ENCODE measurements at places on chromosomes 7 and 10. TPM values are rescaled to one million over a fixed set of nuclear protein-coding genes. Genes with fewer than 3 reads are reported as not detected.

GRCh38 chr10:60351191-60351853 is 38.4 kb downstream of the ANK3 start:
- DNase-seq, result no peak
- H3K36me3 ChIP-seq, result no peaks in the 10 kb centered on the region
- H3K27ac ChIP-seq, result peak overlapping the region; percentile 10
- H3K27me3 ChIP-seq, result no peaks in the 10 kb centered on the region
- peaks cover 34% of the 10 kb centered on the region for H3K4me1 ChIP-seq

- H3K27me3 ChIP-seq, result peaks cover 57% of the 10 kb centered on the region
- no peak overlapping the region for H3K4me3 ChIP-seq
- H3K27ac ChIP-seq, result no peak overlapping the region
- DNase-seq, result no peak
- no peaks in the 10 kb centered on the region for H3K36me3 ChIP-seq
Measured at GRCh38 chr7:151307536-151307935, 34.1 kb upstream of the NUB1 start.

GRCh38 chr10:26314265-26315013 is 97.9 kb downstream of the GAD2 start:
- H3K4me3 ChIP-seq, result no peak overlapping the region
- H3K36me3 ChIP-seq, result no peaks in the 10 kb centered on the region
- H3K27me3 ChIP-seq, result peaks cover 11% of the 10 kb centered on the region
- H3K4me1 ChIP-seq, result no peaks in the 10 kb centered on the region
- DNase-seq, result no peak
- H3K27ac ChIP-seq, result no peak overlapping the region

- peaks cover 25% of the 10 kb centered on the region for H3K36me3 ChIP-seq
- no peak overlapping the region for H3K27ac ChIP-seq
- no peak for DNase-seq
Measured at GRCh38 chr10:127278001-127278400, 81.6 kb upstream of the INSYN2A start.

HILPDA gene
- 7.9 TPM for total RNA-seq

DNA sequence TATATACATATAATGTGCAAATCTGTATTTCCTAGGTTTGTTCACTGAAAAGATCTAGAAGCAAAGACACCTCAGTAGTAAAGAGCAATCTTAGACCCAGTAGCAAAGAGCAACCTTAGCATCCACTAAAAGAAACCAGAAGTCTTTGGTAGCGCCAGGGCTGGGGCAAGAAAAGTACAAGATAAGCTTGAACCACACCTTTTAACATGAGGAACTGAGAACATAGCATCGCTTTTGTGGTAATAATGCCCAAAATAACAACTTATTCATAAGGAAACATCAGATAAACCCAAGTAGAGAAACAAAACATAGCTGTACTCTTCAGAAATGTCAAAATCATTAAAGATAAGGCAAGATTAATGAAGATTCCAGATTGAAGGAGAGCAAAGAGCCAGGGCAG is 173.4 kb downstream of the IMMP2L start:
- H3K27me3 ChIP-seq, result no peaks in the 10 kb centered on the region
- DNase-seq, result no peak
- peaks cover 23% of the 10 kb centered on the region for H3K4me1 ChIP-seq
- no peaks in the 10 kb centered on the region for H3K36me3 ChIP-seq

DNA sequence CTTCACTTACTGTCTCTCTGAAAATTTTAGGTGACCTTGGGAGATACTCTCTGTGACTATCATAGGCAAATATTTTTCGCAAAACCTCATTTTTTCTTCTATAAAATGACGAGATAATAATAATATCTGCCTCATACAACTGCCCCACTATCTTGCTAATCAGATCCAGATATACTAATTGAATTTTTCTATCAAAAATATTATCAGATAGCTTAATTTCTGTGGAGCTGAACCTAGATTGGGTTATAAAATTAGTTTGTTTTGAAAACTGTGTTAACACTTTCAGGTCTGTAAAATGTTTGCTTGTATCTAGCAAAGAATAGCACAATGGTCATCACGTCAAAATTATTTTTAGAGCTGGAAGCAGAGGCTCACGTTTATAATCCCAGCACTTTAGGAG is 486.7 kb upstream of the LRRN3 start:
- H3K4me3 ChIP-seq, result no peak overlapping the region
- H3K27ac ChIP-seq, result no peak overlapping the region
- H3K4me1 ChIP-seq, result no peaks in the 10 kb centered on the region
- no peaks in the 10 kb centered on the region for H3K27me3 ChIP-seq
- no peak for DNase-seq
- no peaks in the 10 kb centered on the region for H3K36me3 ChIP-seq

DNA sequence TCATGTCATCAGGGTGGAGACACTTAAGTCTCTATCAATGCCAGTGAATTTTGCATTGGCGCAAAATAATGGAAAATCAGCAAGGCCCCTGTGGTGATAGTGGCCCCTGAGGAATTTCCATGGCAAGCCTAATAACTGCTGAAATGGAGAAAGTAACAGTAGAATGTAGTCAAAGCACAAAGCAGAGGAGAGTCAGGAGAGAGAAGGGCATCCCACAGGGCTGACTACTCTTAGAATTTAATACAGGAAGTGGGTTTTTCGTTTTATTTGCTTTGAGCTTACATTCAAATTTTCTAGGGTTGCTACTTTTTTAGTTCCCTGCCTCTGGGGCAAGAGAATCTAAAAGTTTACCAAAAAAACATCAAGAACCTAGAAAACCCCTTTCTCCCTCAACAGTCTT is 39.0 kb downstream of the BZW2 start:
- H3K4me3 ChIP-seq, result no peak overlapping the region
- H3K27me3 ChIP-seq, result no peaks in the 10 kb centered on the region
- no peak for DNase-seq

GRCh38 chr7:135792866-135793265 is 44.3 kb upstream of the FAM180A start:
- H3K4me3 ChIP-seq, result no peak overlapping the region
- H3K27ac ChIP-seq, result no peak overlapping the region
- no peaks in the 10 kb centered on the region for H3K27me3 ChIP-seq
- no peak for DNase-seq

- H3K27ac ChIP-seq, result no peak overlapping the region
- H3K4me3 ChIP-seq, result no peak overlapping the region
- no peaks in the 10 kb centered on the region for H3K36me3 ChIP-seq
- H3K27me3 ChIP-seq, result no peaks in the 10 kb centered on the region
- no peak for DNase-seq
Measured at GRCh38 chr7:76372984-76373833, 14.4 kb upstream of the YWHAG start.

DNA sequence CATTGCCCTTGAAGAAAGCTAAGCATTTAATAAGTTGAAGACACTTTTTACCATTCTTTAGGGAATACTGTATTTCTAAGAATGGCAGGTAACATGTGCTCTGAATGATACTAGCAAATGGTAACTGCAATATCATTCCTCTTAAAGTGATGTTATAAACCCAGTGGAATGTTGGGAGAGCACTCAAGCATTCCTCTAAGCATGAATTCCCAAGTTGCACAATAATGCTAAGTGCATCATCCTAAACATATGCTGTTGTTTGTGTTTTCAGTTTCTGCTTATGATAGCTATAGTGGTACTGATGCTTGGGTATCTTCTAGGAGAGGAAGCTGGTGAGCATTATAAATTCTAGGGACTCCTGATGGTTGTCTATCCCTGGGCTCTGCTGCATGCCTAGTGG is 673.9 kb downstream of the PHTF2 start:
- H3K36me3 ChIP-seq, result no peaks in the 10 kb centered on the region

DNA sequence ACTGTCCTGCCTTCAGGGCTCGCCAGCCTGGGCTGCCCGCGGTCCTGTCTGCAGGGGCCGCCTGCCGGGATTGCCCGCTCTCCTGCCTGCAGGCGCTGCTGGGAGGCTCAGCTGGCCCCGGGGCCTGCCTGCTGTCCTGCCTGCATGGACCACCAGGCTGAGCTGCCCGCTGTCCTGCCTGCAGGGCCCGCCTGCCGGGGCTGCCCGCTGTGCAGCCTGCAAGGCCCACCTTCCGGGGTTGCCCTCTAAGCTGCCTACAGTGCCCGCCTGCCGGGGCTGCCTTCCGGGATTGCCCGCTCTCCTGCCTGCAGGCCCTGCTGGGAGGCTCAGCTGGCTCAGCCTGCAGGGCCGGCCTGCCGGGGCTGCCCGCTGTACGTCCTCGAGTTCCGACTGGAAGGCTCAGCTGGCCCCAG is 164.4 kb downstream of the GLRX3 start:
- H3K27me3 ChIP-seq, result no peaks in the 10 kb centered on the region
- H3K4me3 ChIP-seq, result peak overlapping the region; percentile 82
- H3K36me3 ChIP-seq, result peaks cover 5% of the 10 kb centered on the region
- peak overlapping the region; percentile 91 for H3K27ac ChIP-seq

DNA sequence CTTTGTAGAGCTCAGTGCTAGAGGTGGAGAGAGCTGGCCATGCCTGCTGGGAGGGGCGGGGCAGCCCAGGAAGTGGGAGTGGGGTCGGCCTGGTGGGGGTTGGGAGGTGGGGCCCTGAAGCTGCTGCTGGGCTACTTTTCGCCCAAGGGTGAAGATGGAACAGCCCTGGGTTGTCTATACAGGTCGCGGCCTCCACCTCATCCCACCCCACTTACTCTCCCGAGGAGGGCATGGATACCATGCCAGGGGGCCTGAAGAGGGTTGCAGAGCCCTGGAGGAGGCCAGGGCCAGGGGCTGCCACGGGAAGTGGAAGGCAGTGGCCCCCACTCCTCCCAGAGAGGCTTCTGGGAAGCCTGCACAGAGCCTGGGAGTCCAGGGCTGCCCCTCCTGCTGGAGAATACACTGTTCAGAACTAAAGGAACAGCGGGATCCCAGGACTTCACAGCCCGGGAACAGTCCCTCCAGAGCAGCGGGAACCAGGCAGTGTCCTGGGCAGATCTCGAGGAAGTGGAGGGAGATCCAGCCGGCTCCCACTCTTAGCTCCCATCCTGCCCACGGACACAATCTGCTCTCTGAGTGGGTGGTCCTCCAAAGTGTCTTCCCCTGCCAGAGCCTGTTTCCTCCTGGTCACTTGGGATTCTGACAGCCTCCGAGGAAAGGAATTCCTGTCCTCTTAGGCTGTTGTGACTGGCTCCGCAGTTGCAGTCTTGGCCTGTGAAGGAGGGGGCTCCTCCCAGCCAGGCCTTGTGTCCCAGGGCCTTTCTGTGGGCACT is 23.5 kb downstream of the MAT1A start:
- no peaks in the 10 kb centered on the region for H3K36me3 ChIP-seq
- no peak for DNase-seq
- H3K27me3 ChIP-seq, result no peaks in the 10 kb centered on the region
- H3K4me1 ChIP-seq, result no peaks in the 10 kb centered on the region
- no peak overlapping the region for H3K4me3 ChIP-seq

GRCh38 chr10:34995925-34996324 is 94.2 kb downstream of the CUL2 start:
- peaks cover 11% of the 10 kb centered on the region for H3K4me1 ChIP-seq
- no peaks in the 10 kb centered on the region for H3K27me3 ChIP-seq
- no peak for DNase-seq
- no peak overlapping the region for H3K27ac ChIP-seq
- H3K36me3 ChIP-seq, result no peaks in the 10 kb centered on the region

GRCh38 chr7:33792547-33793105 is 112.7 kb upstream of the BMPER start:
- H3K27me3 ChIP-seq, result no peaks in the 10 kb centered on the region
- no peaks in the 10 kb centered on the region for H3K4me1 ChIP-seq
- no peak overlapping the region for H3K4me3 ChIP-seq
- no peak overlapping the region for H3K27ac ChIP-seq

GRCh38 chr10:7231509-7232414 is 179.1 kb downstream of the SFMBT2 start:
- peaks cover 20% of the 10 kb centered on the region for H3K36me3 ChIP-seq
- H3K4me3 ChIP-seq, result no peak overlapping the region
- no peak for DNase-seq
- H3K27me3 ChIP-seq, result no peaks in the 10 kb centered on the region
- no peak overlapping the region for H3K27ac ChIP-seq
- H3K4me1 ChIP-seq, result no peaks in the 10 kb centered on the region

GRCh38 chr10:14196113-14196512 is 134.6 kb downstream of the FRMD4A start:
- H3K4me1 ChIP-seq, result no peaks in the 10 kb centered on the region
- H3K27me3 ChIP-seq, result peaks cover 74% of the 10 kb centered on the region
- H3K27ac ChIP-seq, result no peak overlapping the region
- no peak overlapping the region for H3K4me3 ChIP-seq
- H3K36me3 ChIP-seq, result no peaks in the 10 kb centered on the region

DNA sequence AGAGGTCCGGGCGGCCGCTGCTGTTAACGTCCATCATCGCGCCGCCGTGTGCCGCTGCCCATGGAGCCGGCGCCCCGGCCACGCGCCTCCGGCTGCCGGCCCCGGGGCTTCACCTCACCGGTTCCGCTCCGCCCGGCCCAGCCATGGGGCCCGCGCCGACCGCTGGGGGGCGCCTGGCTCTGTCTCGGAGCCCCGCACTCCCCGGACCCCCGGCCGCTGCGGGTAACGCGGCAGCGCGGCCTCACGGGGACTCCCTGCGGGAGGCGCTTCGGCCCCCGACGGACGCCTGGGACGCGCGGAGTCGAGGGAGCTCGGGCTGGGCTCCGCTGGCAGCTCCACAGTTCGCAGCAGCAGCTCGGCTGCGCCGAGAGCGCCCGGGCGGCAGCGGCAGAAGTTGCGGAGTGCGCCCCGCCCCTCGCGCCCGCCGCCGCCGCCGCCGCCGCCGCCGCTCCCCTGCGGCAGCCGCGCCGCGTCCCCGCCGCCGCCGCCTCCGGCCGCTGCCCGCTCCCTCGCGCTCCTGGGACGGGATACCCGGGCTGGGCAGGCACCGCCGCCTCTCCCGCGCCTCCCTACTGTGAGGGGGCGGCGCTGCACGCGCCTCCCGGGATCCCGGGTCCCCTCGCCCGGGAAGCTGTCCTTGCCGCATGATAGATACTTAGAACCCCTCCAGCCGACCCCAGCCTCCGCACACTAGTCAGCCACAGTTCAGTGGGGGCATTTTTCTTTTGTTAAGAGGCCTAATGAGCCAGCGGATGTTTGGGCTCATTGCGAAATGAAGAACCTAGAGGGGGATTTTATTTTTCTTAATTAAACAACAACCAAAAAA is at the start of gene HTR7:
Gene HTR7, minus strand, starts transcription at position 405 of the 826 bp plus-strand sequence. Its CDS starts 368 bp downstream, at position 37.
- H3K4me3 ChIP-seq, result peak within 1 kb of the TSS; percentile 74
- DNase-seq, result peak; percentile 65
- peaks cover 54% of the 10 kb centered on the region for H3K27me3 ChIP-seq
- no peaks in the 10 kb centered on the region for H3K36me3 ChIP-seq
- H3K27ac ChIP-seq, result peak within 1 kb of the TSS; percentile 55

PLAC9 gene
- total RNA-seq, result 34.3 TPM

GRCh38 chr7:55775051-55775420 is 87.5 kb downstream of the SEPTIN14 start:
- H3K36me3 ChIP-seq, result no peaks in the 10 kb centered on the region
- H3K4me3 ChIP-seq, result no peak overlapping the region
- peaks cover 10% of the 10 kb centered on the region for H3K27me3 ChIP-seq
- no peaks in the 10 kb centered on the region for H3K4me1 ChIP-seq

Measured in left ventricle myocardium inferior (tissue), 1 donor.